Stimulated activated CD8-positive, alpha-beta memory T cell treated with anti-CD3 and anti-CD28 coated beads, Interleukin-12 subunit alpha, Interleukin-12 subunit beta, amount 100 ng/mL, for 1 hour (primary cell): ENCODE measurements at places on chromosomes 6 and 20.

DNA sequence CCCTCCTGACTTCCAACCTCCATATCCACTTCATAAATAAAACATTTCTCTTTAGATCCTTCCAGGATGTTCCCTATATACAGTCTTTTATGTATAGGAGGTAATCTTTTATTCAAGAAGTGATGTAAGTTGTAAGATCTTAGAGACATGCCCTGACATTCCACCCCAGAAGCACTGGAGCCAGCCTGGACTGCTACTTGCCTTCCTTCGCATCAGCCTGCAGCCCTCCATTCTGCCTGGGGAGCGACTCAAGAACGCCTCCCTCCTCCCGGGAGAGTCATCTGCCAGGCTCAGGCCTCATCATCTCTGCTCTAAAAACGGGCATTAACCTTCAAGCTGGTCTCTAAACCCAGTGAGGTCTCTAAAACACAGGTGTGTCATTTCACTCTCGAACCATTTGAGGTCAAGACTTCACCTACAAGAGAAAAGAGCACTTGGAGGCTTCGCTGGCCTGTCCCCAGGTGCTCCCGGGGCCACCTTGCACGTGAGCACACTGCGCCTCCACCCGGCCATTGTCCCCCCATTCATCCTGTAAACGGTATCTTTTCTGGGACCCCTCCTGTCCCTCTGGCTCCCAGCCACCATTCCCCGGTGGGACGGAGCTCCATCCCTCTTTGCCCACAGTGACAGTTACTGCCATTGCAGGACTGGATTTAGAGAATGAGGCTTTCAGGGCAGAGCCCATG, 107.5 kb upstream of the PDE10A start:
- DNase-seq, result no peak

- no peak for DNase-seq
These were observed 13.5 kb downstream of the MBOAT1 start for GRCh38 chr6:20198775-20199174.

DNA sequence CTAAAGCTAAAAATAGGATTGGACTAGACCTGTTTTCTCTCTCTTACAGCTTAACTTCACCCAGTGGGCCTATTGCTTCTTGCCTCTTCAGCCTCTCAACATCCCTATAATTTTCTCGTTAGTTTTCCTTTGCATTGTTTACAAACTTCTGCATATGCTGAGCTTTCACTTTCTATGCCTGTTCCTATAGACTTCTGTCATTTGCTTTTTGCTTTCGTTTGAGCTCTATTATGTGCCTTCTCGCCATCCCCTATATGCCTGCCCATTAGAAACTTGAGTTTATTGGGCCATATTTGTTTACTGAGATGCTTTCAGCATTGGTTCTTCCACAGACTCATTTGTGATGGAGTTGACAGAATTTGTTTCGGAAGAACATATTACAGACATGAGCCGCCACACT, 40.9 kb downstream of the NCOA7 start:
- DNase-seq, result no peak

DNA sequence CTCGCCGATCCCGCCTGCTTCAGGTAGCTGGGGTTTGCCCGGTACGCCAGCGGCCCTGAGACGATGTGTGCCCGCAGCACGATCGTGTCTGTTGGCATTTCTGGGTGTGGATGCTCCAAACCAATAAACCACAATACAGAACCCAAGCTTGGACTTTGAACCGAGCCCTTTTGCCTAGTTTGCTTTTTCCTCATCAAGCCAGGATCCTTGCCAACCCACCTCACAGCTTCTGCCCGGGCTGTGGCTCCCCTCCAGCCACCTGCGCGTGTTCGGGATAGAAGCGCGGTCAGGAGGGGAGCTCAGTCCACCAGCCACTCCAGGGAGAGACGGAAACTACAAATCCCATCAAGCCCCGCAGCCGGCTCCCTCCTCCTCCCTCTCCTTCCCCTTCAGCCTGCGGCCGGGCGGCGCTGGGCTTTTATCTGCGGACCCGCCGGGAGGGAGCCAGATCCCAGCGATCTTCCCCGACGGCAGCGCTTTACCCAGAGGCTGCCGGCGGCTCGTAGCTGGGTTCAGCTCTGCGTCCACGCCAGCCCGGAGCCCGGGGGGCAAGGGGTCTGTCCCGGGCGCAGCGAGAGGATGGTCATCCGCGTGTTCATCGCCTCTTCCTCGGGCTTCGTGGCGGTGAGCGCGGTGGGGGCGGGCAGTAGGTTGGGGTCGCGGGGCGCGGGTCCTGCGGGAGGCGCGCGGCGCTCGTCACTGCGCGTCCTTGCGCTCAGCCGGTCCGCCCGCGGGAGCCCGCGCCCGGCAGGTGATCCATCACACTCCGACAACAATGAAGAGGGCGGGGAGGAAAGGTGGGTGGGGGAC, at the start of gene SH3BGRL2:
Gene SH3BGRL2, plus strand, starts transcription at position 447 of the 810 bp plus-strand sequence. Its CDS starts 133 bp downstream, at position 580.
- DNase-seq, result no peak

DNA sequence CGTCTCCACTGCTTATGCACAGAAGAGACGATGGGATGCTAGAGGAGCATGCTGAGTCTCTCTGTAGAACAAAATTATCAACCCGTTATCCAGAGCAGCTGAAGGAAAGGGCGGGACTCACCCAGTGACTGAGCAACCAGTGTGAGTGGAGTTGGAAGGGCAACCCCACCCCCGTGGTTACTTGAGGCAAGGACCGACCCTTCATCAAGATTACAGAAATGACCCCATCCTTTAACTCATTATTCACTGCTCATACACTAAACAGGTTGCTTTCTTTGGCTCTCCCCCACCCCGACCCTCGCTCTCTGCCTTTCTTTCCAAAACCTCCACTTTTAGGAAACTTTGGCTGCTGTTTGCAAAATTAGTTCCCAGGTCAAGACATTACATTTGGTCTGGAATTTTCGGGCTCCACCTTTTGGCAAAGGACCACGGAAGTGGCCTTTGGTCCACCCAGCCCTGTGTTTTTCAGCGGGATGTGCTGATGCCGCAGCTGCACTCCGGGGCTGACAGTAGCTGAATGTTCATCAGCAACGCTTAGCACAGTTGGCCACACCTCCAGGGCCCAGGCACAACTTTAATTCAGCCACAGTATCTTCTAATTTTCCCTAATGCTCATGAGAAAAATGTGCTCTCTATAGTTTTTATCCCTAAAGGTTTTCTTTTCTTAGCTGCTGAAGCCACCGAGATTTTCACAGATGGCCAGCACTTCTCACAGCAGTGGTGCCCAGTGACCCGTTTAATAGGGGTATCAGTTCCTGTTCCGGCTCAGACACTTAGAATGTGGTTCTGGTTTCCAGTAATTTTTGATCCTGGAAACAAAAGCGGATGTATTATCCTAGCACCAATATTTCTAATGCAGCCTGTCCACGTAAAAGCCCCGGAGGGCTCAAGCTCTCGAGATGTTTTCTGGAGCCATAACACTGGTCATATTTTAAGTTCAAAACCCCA, 103.6 kb upstream of the NXT1 start:
- DNase-seq, result no peak

DNA sequence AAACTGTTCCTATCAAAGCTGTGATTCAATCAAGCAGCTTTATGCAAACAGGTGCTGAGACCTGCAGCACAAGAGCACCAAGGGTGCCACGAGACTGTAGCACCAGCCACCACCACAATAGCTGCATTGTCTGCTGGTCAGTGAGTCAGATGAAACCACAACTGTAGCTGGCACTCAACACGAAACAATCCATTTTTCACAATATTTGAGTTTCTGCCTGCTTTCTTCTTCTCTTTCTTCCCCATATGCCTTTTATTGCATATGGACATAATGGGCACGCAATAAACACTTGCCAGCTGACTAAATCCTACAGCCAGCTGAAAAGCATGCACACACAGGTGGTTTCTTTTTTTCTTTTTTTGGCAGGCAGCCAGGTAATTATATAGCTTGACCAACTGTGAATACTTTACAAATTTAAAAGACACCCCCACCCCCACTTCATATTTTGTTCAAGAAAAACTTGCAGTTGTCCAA, 16.6 kb downstream of the SLC2A12 start:
- DNase-seq, result no peak

DNA sequence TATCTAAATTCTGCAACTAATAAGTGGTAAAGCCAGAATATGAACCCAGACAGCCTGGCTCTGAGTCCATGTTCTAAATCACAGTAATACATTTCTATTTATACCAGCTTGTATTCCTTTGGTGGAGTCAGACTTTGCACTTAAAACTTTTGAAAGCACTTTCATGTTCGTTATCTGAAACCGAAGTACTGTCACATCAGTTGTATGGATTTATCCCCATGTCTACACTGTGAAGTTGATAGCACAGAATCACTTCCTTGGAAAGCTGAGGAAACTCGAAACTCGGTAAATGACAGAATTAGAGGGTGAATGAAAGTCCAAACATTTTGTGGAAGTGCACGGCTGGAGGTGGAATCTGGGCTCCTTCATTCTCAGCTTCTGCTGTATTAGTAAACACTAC, 28.3 kb upstream of the CTAGE9 start:
- DNase-seq, result no peak
